T1000 (cell line): ENCODE measurements at places on chromosomes 16 and 17.

- no peak for DNase-seq
Observed at GRCh38 chr16:72609066-72609465, 437.1 kb upstream of the PMFBP1 start.

- DNase-seq = no peak
Observed at GRCh38 chr16:78050734-78051400, 28.5 kb downstream of the CLEC3A start.

GRCh38 chr17:1181753-1182137 is 2.0 kb upstream of the ABR start:
- no peak for DNase-seq

- DNase-seq = no peak
Observed at GRCh38 chr16:64238571-64238970, 883.3 kb downstream of the CDH11 start.

DNA sequence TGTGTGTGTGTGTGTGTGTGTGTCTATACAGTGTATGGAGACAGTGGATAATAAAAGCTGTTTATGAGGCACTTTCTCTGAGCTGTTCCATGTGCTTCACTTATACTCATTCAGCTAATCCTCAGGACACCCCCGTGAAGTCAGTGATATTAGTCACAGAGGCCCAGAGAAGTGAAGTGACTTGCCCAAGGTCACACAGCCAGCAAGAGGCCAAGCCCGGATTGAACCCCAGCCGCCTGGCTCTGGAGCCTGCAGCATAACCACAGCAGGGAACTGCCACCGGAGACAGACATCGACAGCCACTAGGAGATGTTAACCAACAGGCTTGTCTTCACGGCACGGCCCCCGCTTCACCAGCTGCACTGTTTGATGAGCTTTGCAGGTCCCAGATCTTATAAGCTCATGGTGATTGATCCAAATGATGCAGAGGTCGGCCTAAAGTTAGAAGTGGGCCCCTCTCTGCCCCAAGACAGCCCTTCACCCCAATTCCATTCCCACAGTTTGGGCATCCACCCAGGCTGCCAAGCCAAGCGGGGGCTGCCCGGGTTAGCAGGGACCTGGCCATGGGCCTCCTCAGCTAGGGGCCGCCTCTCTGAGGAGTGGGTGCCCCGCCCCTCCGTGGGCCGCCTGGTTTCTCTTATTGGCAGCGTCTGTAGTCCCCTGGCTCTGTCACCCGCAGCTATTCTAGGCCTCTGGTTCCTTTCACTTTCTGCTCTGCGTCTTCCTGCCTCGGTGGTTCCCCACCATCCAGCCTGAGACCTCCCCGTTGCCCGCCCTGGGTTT is 30.9 kb downstream of the SOCS1 start:
- DNase-seq = no peak

GRCh38 chr17:76179496-76180467 is 38.7 kb upstream of the FOXJ1 start:
- no peak for DNase-seq

DNA sequence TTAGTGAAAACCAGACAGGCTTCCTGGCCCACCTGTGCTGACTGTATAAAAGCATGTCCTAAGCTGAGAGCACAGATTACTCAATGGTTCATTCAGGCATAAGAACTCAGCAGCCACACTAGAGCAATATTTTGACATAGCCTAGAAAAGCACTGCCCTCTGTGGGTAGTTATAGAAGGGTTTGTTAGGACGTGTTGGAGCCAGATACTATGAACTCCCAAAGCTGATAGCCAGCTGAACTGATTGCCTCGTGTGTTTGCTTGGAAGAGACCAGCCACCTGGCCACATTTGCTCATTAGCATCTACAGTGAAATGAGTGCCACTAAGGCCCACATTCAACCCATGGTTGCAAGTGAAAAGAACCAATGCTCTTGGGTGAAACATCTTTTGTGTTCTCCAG is 30.8 kb upstream of the ABCA5 start:
- no peak for DNase-seq

GRCh38 chr16:1036726-1037393 is 35.7 kb upstream of the SSTR5 start:
- DNase-seq = peak; percentile 54

DNA sequence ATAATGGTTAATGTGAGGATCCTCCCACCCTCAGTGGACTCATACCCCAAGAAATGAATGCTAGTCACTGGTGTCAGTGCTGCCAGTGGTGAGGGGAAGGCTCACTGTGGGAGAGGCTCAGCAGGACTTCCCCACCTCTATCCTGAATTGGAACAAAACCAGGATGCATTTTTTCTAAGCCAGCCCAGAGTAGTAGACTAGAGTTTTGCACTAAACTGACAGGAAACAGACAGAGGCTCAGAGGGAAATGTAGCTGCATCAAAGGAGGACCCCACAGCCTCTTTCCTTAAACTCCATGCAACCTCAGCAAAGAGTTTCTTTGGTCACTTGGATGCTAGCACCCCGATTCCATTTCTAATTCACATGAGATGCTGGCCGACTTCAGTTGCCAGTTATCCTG is 10.7 kb upstream of the SKAP1 start:
- no peak for DNase-seq

DNA sequence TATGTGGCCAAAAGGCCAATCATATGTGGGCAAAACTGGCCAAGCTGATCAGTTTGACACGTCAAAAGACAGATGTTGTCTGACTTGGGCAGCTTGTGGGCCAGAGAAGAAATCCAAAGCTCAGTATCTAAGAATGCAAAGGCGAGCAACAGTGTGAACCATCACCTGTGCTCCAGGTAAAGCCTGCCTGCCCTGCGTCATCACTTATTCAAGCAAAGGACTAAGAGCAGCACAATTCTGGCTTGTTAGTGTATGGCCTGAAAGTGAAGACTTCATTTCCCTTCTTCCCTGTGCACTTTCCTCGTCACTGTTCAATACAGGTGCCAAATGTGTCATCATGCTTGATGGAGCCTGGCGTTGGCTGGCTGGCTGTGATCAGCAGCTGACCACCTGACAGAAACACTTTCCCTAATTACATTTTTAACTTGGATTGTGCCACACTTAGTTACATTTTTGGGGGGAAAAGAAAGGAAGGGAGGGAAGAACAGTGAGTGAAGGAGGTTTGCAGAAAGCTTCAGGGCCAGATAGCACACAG is 4.7 kb downstream of the FAM20A start:
- DNase-seq = no peak

GRCh38 chr16:79821911-79822310 is 221.4 kb upstream of the MAF start:
- no peak for DNase-seq

DNA sequence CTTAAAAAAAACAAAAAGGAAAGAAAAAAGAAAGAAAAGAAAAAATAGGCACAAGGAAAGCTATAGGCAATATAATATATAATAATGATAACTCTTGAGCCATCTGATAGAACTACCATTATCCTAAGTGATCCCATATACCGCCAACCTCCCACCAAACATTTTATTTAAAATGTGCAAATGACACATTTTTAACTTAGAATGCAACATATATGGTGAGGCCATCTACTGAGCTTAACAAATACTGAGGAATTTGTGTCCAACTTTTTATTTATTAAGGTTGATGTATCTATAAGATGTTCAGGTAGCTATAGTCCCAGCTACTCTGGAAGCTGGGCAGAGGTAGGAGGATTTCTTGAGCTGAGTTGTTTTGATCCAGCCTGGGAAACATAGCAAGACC is 14.4 kb upstream of the APPBP2 start:
- DNase-seq = no peak

DNA sequence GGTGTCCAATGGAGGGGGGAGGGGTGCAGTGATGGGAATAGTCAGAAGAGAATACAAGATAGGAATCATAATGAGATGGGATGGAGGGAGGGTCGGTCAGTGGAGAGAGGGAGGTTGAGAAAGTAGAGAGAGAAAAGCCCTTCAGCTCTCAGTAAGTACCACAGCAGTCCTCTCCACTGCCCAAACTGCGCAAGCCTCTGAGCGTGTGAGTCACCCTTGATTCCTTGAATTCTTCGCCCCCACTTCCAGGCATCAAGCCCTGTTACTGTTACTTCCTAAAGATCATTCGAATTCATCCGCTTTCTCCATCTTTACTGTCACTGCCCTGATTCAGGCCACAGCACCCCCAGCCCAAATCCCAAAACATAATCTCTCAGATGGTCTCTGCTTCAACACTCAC is 2.5 kb downstream of the GUCY2D start:
- no peak for DNase-seq

DNA sequence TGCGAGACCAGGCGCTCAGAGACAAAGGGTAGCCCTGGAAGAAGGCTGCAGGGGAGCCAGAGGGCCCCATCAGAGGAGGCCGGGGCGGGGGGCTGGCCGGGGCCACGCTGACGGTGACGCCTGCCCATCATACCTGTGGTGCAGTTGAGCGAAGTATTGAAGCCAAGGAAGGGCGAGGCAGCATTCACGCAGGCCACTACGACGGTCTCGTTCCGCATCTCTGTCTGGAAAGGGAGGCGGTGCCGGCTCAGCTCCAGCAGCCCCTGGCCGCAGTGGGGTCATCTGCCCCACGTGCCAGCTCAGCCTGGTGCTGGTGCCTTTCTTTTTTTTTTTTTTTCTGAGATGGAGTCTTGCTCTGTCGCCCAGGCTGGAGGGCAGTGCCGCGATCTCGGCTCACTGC is 4.9 kb upstream of the MRPL28 start:
- no peak for DNase-seq

DNA sequence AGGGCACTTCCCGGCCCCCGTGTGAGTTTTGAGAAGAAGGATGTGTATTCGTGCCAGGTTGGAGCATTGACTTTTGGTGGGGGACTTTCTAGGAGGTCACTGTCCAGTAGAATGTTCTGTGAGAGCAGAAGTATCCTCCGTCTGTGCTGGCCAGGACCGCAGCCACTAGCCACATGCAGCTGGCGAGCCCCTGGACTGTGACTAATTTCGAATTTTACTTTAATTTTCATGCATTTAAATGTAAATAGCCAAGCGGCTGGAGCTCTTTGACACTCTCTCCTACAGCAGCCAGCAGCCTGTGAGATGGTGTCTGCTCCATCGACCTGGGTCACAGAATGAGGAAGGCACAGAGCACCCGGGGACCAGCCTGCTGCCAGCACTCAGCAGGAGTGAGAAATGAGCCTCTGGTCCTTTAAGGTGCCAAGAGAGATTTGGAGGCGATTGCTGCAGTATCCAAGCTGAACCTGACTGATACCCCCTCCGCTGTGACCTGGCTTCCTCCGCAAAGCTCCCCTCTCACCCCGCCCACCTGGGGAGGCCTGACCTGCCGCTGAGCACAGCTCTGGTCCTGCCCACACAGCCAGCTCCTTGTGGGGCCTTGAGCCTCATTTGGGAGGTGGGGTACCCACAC is 7.8 kb downstream of the ATP2A3 start:
- no peak for DNase-seq

GRCh38 chr16:2467528-2468232 is 3.4 kb upstream of the NTN3 start:
- DNase-seq = peak; percentile 59

- no peak for DNase-seq
Observed at GRCh38 chr16:21638573-21638975, 13.8 kb downstream of the IGSF6 start.

DNA sequence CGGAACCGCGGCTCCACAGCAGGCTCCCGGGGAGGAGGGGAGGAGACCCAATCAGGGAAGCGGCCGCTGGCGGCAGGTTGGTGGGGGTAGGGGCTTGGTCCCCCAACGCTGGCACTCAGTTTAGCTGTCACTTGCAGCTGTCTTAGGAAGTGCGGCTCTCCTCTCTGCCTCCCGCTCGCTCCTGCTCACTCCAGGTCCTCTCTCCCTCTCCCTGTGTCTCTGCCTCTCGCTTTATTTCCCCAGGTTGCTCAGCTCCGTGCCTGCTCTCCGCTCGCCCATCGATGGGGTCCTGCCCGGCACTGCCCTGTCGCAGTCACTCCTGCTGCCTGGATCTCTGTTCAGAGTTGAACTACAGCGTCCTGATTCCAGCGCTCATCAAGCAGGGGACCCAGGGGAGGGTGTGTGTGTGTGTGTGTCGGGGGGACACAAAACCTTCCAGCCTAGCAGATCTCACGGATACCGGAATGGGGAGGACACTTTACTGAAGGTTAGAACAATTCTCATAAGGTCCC is 145.6 kb downstream of the ENGASE start:
- no peak for DNase-seq

- DNase-seq = no peak
Observed at GRCh38 chr17:28370744-28371103, 617 bp upstream of the VTN start.

- no peak for DNase-seq
Observed at GRCh38 chr16:79170555-79171246, 429.8 kb downstream of the MAF start.

DNA sequence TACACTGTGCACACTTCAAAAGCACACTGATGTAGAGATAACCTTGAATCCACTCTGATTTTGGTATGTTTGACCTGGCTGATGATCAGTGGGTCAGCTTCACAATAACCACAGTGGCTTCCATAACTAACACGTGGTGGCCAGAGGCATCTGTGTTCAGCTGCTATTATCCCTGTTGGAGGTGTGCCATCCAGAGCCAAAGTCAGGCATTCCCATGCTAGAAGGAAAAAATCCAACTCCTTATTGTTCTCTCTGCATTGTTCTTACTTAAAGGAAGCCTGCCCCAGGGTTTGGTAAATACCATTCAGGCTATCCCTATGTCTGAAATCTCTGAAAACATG is 127.3 kb upstream of the MON1B start:
- no peak for DNase-seq

GRCh38 chr17:47981462-47981861 is 10.5 kb downstream of the CDK5RAP3 start:
- DNase-seq = no peak

- DNase-seq = no peak
Observed at GRCh38 chr16:83606486-83607030, 201.2 kb upstream of the HSBP1 start.

DNA sequence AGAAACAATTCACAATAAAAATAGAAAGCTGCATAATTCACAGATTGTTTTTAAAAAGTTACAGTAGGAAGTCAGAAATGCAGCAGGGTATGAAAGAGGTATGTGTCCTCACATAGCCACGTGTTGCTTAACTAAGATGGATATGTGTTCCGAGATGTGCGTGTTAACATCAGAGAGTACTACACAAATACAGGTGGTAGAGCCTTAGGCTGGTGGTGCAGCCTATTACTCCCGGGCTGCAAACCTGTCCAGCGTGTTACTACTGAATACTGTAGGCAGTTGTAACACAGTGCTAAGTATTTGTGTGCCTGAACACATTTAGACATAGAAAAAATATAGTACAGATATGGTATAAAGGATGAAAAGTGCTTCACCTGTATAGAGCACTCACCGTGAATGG is 46.4 kb downstream of the USP10 start:
- no peak for DNase-seq

GRCh38 chr17:81839301-81839700 is 4.5 kb upstream of the PPP1R27 start:
- DNase-seq = no peak
